ENCODE measurements at places on chromosomes 7 and 10. TPM values are rescaled to one million over a fixed set of nuclear protein-coding genes. Genes with fewer than 3 reads are reported as not detected.

The ALOX5 gene
- polyA plus RNA-seq, result 4.6 TPM

The SUMF2 gene
- polyA plus RNA-seq, result 101 TPM

The RADIL gene
- polyA plus RNA-seq, result 18.9 TPM

The BHLHA15 gene
- polyA plus RNA-seq, result 3.2 TPM

The RBP3 gene
- polyA plus RNA-seq, result 0.29 TPM

The TRIP6 gene
- polyA plus RNA-seq, result 36.2 TPM

The SEMA3D gene
- 8.8 TPM for polyA plus RNA-seq

The ZNF488 gene
- 39.6 TPM for polyA plus RNA-seq

The NUDCD3 gene
- polyA plus RNA-seq, result 153 TPM

The PAX4 gene
- not detected for polyA plus RNA-seq

The SFMBT2 gene
- polyA plus RNA-seq, result 15.3 TPM

All from spinal cord (tissue), 10 donors.